Osteoblast (primary cell): ENCODE measurements at places on chromosomes 2 and 18.

DNA sequence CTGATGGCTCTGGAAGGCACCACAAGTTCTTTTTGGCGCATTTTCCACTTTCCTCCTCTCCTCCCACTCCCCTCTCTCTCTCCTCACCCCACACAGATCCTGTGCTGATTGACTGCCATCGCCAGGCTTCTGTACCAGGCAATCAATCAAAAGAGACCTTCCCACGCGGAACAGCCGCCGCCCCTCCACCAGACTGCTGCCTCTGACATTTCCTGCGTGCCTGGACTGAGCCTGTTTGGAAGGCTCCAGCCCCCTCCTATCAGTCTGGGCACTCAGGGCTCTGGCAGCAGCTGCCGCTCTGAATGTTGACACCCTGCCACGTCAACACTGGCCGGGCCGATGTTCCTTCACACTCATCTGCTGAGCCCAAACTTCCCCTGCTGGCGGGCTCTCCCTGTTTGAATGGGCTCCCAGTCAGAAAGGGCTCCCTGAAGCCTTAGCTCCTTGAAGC lies 467.7 kb downstream of the EPHA4 start:
- H3K27ac ChIP-seq = no peak overlapping the region
- H3K4me1 ChIP-seq = no peaks in the 10 kb centered on the region
- H3K36me3 ChIP-seq = no peaks in the 10 kb centered on the region
- peak; percentile 34 for DNase-seq
- H3K27me3 ChIP-seq = no peaks in the 10 kb centered on the region
- peak overlapping the region; percentile 33 for H3K4me3 ChIP-seq

DNA sequence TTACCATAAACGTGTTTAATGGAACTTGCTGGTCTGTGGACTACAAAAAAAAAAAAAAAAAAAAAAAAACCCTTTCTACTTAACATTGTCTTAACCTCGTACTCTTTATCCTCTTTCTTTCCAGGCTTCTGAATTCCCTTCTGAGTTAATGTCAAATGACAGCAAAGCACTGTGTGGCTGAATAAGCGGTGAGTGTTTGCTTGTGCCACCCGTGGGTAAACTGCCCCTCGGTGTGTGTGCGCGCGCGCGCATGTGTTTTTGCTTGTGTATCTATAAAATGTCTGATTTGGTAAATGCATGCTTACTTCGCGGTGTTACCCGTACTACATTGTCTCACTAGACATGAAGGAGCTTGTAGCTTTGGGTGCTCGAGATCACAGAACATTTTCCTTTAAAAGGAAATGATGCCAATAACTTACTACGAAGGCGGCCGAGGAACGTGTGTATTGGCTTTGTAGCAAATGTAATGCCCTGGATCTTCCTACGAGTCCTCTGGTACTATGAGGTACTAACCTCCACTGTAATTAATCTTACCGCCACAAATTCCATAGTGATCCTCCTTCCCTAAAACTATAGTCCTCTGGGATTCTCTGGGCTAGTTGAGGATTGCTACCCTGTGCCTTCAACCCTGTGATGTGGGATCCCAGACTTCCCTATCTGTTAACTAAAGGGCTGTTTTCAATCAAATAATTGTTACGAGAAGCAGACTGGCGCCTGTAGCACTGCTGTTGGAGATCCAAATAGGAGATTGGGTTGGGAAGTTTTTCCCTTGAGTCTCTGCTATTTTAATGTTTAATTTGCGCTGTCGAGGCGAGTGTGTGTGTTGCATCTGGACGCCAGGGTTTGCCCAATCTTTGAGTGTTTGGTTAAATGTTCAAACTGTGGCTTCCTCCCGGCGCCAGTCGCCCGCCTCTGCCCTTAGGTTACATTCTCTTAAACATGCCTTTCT lies 1.1 kb downstream of the ID2 start:
- DNase-seq = peak; percentile 93
- peaks cover 34% of the 10 kb centered on the region for H3K4me1 ChIP-seq
- no peaks in the 10 kb centered on the region for H3K27me3 ChIP-seq

GRCh38 chr2:46422717-46423394 lies 56.5 kb upstream of the TMEM247 start:
- no peak overlapping the region for H3K27ac ChIP-seq
- no peaks in the 10 kb centered on the region for H3K27me3 ChIP-seq
- H3K4me3 ChIP-seq = no peak overlapping the region
- H3K4me1 ChIP-seq = no peaks in the 10 kb centered on the region
- H3K36me3 ChIP-seq = no peaks in the 10 kb centered on the region

- no peaks in the 10 kb centered on the region for H3K36me3 ChIP-seq
- H3K4me1 ChIP-seq = no peaks in the 10 kb centered on the region
- no peak overlapping the region for H3K4me3 ChIP-seq
- H3K27me3 ChIP-seq = no peaks in the 10 kb centered on the region
Measured at GRCh38 chr2:33788044-33788443, 188.9 kb upstream of the FAM98A start.

DNA sequence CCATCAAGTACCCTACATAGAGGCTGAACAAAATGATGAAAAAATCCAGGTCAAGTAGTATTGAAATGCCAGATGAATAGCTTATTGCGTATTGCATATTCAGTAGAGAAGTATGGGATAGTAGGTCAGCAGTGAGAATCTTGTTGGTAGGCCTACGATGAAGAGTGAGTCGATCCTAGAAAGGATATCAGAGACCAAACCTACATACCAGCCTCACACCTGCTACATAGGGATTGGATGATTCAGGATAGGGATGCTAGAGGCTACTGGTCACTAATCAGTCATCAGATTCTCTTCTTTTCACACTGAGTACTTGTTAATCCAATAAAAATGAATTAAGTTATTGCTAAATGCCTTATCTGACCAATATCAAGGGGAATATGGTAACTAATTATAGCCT lies 274.5 kb downstream of the DSEL start:
- H3K4me1 ChIP-seq = peaks cover 6% of the 10 kb centered on the region
- H3K27me3 ChIP-seq = no peaks in the 10 kb centered on the region
- DNase-seq = no peak
- H3K27ac ChIP-seq = no peak overlapping the region

- H3K27ac ChIP-seq = no peak overlapping the region
- H3K4me3 ChIP-seq = no peak overlapping the region
- H3K27me3 ChIP-seq = no peaks in the 10 kb centered on the region
- DNase-seq = no peak
- peaks cover 23% of the 10 kb centered on the region for H3K36me3 ChIP-seq
Measured at GRCh38 chr2:187477051-187477450, 29.0 kb upstream of the CALCRL start.

- H3K36me3 ChIP-seq = no peaks in the 10 kb centered on the region
- H3K4me3 ChIP-seq = no peak overlapping the region
- DNase-seq = no peak
- H3K27me3 ChIP-seq = no peaks in the 10 kb centered on the region
- no peaks in the 10 kb centered on the region for H3K4me1 ChIP-seq
Measured at GRCh38 chr2:124316133-124316532, 291.0 kb downstream of the CNTNAP5 start.

- H3K4me1 ChIP-seq = peaks cover 22% of the 10 kb centered on the region
- H3K36me3 ChIP-seq = no peaks in the 10 kb centered on the region
Measured at GRCh38 chr2:160918906-160919503, 241.2 kb upstream of the TANK start.

DNA sequence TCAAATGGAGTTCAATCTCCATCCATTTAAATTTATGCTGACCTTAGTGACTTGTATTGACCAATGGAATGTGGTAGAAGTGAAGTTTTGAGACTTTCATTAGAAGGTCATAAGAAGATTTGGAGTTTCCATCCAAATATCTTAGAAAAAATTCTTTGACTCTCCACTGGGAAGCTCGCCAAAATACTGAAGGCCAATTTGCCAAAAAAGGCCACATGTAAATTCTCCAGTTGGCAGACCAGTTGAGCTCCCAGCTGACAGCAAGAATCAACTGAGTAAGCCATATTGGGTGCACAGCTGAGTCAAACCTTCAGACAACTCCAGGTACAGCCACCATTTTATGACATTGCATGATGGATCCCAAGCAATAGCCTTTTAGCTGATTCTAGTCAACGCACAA lies 228.3 kb upstream of the SETBP1 start:
- H3K27ac ChIP-seq = no peak overlapping the region
- H3K36me3 ChIP-seq = no peaks in the 10 kb centered on the region
- H3K4me1 ChIP-seq = no peaks in the 10 kb centered on the region
- H3K27me3 ChIP-seq = no peaks in the 10 kb centered on the region
- DNase-seq = no peak

GRCh38 chr18:31454066-31454708 lies 6.6 kb downstream of the DSG3 start:
- H3K36me3 ChIP-seq = no peaks in the 10 kb centered on the region
- no peaks in the 10 kb centered on the region for H3K27me3 ChIP-seq
- no peak overlapping the region for H3K27ac ChIP-seq
- H3K4me1 ChIP-seq = no peaks in the 10 kb centered on the region
- no peak for DNase-seq

DNA sequence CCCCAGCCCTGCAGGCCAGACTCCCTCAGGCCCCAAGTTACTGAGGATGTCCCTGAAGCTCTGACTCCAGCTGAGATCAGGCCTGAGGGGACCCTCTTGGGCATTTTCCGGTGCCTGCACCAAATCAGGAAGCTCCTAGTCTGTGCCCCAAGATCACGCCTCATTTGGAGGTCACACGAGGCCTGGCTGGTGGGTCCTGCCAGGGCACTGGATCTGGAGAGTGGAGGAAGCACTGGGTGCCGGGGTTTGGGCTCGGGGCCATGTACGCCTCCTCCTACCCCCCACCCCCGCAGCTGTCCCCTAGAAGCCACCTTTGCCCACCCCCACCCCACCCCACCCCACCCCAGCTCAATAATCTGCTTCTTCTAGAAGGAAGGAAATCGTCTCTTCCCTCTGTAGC lies 16.2 kb downstream of the SH2D6 start:
- no peak for DNase-seq
- no peak overlapping the region for H3K27ac ChIP-seq
- no peak overlapping the region for H3K4me3 ChIP-seq
- H3K27me3 ChIP-seq = no peaks in the 10 kb centered on the region

- peaks cover 4% of the 10 kb centered on the region for H3K36me3 ChIP-seq
- no peak overlapping the region for H3K4me3 ChIP-seq
- no peaks in the 10 kb centered on the region for H3K27me3 ChIP-seq
- peaks cover 15% of the 10 kb centered on the region for H3K4me1 ChIP-seq
- no peak overlapping the region for H3K27ac ChIP-seq
Measured at GRCh38 chr2:72993147-72993932, 76.0 kb downstream of the EMX1 start.

- H3K4me3 ChIP-seq = no peak overlapping the region
- DNase-seq = no peak
- no peaks in the 10 kb centered on the region for H3K4me1 ChIP-seq
- H3K27me3 ChIP-seq = no peaks in the 10 kb centered on the region
- no peak overlapping the region for H3K27ac ChIP-seq
- no peaks in the 10 kb centered on the region for H3K36me3 ChIP-seq
Measured at GRCh38 chr2:154620471-154620870, 78.0 kb upstream of the KCNJ3 start.

DNA sequence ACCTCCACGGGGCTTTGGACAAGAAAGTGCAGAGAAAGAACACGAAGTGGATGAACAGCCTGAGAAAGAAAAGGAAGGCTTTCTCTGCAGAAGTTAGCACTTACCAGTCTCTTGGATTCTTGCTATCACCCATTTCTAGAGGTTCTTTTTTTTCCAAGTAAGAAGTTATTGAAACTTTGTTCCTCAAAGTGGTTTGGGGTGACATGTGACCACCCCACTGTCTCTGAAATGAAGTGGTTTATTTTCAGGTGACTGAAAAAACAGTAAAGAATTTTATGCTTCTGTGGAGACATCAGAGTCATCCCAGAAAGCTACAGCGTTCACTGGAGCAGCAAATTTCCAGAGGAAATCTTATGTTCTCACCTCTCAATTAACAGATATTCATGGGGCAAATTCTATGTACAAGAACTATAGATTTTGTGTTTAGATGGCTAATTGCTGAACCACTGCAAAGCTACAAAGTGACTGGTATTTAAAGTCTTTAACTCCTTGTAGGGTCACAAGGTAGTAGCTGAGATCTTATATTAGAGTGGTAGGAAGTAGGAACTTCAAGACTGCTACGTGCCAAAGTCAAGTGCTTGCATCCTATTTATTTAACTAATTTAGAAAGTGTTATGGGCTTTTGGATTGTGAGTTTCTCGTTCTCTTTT lies 267.5 kb downstream of the TGIF1 start:
- H3K36me3 ChIP-seq = no peaks in the 10 kb centered on the region
- H3K4me3 ChIP-seq = no peak overlapping the region
- H3K4me1 ChIP-seq = no peaks in the 10 kb centered on the region
- DNase-seq = peak; percentile 21
- H3K27ac ChIP-seq = no peak overlapping the region
- peaks cover 11% of the 10 kb centered on the region for H3K27me3 ChIP-seq

DNA sequence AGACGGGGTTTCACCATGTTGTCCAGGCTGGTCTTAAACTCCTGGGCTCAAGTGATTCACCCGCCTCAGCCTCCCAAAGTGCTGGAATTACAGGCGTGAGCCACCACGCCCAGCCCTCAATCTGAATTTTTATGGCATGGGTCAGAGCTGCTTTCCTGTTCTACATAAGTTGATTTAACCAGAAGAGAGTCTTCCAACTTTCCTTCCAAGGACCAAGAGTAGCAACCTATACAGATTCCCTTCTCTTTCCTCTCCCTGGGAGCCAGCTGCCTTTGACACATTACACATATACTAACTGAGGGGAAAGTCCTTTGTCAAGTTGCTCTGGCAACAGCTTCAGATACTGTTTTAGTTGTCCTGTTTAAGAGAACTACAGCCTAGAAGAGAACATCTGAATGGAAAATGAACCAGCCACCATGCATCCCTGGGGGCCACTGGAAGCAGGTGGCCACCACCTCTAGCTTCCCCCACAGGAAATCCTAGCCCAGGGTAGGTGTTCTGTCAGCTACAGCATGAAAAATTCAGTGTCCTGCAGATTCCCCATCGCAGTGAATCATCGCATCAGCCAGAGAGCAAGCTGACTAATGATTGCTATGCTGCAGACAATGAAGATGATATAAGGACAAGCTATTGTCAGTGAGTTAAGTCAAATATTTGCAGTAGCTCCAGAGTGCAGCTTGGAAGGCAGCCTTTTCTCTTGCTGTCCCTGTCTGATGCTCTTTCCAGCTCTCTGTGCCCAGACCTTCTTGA lies 62.9 kb downstream of the POMC start:
- peak overlapping the region; percentile 36 for H3K27ac ChIP-seq
- no peak for DNase-seq
- no peaks in the 10 kb centered on the region for H3K36me3 ChIP-seq
- H3K27me3 ChIP-seq = peaks cover 2% of the 10 kb centered on the region
- H3K4me1 ChIP-seq = peaks cover 16% of the 10 kb centered on the region

- H3K27ac ChIP-seq = no peak overlapping the region
- H3K27me3 ChIP-seq = no peaks in the 10 kb centered on the region
- H3K4me3 ChIP-seq = no peak overlapping the region
Measured at GRCh38 chr2:193584522-193584938, 1389.8 kb upstream of the TMEFF2 start.

DNA sequence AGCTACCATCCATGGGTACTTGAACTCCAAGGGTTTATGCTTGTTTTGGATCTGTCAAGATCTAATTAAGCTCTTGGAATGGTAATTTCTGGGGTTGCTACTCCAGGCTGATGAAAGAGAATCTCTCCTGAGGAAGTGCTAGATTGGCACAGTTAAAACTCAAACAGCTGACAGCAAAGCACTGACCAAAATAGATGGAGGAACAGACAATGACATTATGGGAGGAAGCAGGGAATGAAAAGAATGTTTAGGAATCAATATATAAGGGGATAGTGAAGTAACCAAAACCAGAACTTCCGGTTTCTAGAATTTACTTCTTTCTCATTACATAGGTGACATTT lies 6.3 kb downstream of the THUMPD2 start:
- no peaks in the 10 kb centered on the region for H3K27me3 ChIP-seq
- H3K36me3 ChIP-seq = peaks cover 11% of the 10 kb centered on the region
- no peak for DNase-seq
- peaks cover 19% of the 10 kb centered on the region for H3K4me1 ChIP-seq
- H3K27ac ChIP-seq = peak overlapping the region; percentile 1

GRCh38 chr18:75161256-75162028 lies 47.5 kb downstream of the PTGR3 start:
- H3K36me3 ChIP-seq = no peaks in the 10 kb centered on the region
- H3K27ac ChIP-seq = no peak overlapping the region
- no peak for DNase-seq
- H3K4me3 ChIP-seq = peak overlapping the region; percentile 13
- H3K27me3 ChIP-seq = peaks cover 16% of the 10 kb centered on the region
